ENCODE measurements at places on chromosomes 16 and 17. TPM values are rescaled to one million over a fixed set of nuclear protein-coding genes. Genes with fewer than 3 reads are reported as not detected.

- no peak overlapping the region for H3K4me3 ChIP-seq
- ATAC-seq: no peak
- H3K27me3 ChIP-seq: no peaks in the 10 kb centered on the region
- H3K27ac ChIP-seq: no peak overlapping the region
- peaks cover 19% of the 10 kb centered on the region for H3K36me3 ChIP-seq
- no peaks in the 10 kb centered on the region for H3K4me1 ChIP-seq
Observed at GRCh38 chr16:49727611-49728010, 128.3 kb downstream of the ZNF423 start.

The SSTR5 gene
- not detected for total RNA-seq

The MYLK3 gene
- 0.31 TPM for total RNA-seq

The IKZF3 gene
- 1.5 TPM for total RNA-seq

Measured in gastroesophageal sphincter (tissue), 4 donors.